Cortex of kidney (tissue), 1 donor: ENCODE measurements at places on chromosomes 1 and 21.

DNA sequence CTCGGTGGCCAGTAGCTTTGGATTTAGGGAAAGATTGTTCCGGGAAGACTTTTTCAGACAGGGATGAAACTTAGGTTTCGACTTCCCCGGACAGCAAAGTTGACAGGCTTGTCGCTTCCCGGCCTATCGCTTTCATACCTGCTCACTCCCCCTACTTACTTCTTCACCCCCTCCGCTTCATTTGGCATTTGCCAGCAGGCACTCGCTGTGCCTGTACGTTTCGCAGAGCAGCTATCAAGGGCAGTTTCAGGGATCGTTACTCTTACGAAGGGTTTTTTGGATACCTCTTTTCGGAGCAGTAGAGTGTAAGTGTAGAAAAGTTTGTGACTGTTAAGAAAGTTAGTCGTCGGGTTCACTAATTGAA is 393 bp downstream of the BLZF1 start:
- DNase-seq = no peak

- DNase-seq = no peak
Measured at GRCh38 chr1:55167224-55167871, 47.8 kb downstream of the USP24 start.

DNA sequence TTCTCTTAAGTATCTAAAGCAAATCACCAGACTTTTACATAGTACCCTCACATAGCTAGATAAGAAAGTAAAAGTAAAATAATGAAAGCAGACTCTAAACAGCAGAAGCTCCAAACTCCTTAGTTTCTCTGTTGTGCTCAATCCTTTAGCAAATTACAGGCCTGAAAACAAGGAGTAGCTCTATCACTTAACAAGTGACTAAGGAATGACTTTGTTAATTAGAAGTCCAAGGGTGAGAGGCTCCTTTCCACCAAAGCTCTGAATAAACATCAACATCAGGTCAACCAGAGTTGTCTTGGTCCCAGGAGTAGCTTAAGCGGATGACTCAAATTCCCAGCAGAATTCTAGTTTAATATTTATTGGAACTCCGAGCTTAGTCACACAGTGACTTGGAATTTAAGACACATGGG is 5.9 kb downstream of the NRIP1 start:
- DNase-seq = no peak

GRCh38 chr21:14124266-14124665 is 86.5 kb downstream of the LIPI start:
- DNase-seq = no peak

DNA sequence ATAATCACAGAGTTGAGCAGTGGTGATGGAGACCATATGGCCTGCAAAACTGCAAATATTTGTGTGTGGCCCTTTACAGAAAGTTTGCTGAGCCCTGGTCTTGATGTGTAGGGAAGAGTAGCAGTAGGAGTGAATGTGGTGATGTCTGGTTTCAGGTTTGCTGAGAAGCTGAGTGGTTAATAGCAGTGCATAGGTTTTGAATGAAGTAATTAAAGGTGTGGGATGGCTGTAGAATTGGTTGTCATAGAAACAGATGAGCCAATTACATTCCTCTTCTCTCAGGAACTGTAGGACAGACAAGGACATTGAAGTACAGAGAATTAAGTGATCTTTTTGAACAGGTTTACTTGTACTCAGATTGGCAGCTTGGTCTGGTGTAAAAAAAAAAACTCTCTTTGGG is 37.4 kb downstream of the PRDM2 start:
- DNase-seq = no peak

- no peak for DNase-seq
Measured at GRCh38 chr1:24125456-24125855, 13.5 kb upstream of the MYOM3 start.

- DNase-seq = no peak
Measured at GRCh38 chr1:31955917-31956736, 18.0 kb upstream of the PTP4A2 start.

DNA sequence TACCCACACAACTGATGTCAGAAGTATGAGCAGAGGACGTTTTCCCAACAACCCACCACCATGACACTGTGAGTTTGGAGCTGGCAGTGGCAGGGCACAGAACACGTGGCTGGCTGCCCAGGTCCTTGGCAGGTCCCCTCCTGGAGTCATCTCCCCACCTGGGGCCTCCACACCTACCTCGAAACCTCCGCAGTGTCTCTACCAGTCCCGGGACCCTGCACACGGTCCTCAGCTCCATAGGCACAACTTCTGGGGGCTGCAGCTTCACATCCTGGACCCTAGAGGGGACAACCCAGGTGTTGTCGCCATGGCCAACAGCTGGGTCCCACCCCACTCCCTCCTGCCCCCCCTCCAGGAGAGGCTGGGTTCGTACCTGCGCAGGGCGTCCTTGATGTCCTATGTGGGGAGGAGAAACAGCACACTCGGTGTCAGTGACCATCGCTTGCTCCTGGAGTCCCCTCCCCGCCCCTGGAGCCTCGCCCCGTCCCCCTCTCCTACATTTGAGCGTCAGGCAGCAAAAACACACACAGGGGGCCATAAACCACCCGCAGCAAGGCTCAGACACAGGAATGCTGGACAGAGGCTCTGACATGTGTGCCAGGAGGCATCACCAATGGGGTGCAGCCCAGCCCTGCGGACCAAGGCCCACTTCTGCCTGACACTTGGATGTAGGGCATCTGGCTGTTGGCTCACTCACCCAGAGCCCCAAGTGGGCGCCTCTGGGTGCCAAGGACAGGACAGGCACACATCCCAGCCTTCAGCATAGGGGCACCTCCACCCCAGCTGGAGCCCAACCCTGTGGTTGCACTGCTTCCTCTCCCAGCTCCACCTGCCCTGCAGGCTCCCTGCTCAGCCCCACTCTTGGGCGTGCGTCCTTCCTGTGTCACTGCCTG is 9.6 kb downstream of the TRIM11 start:
- no peak for DNase-seq

DNA sequence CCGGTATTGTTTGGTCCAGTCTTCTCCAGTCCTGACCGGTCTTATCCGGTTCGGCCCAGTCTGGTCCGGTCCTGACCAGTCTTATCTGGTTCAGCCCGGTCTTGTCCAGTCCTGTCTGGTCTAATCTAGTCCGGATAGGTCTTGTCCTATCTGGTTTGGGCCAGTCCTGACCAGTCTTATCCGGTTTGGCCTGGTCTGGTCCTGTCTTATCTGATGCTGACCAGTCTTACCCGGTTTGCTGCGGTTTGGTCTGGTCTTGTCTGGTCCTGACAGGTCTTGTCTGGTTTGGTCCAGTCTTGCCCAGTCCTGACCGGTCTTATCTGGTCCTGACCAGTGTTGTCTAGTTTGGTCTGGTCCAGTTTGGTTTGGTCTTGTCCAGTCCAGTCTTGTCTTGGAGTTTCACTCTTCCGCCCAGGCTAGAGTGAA is 30.1 kb downstream of the DHX9 start:
- DNase-seq = no peak

- no peak for DNase-seq
Measured at GRCh38 chr1:169572187-169572586, 14.1 kb downstream of the F5 start.

GRCh38 chr1:17632106-17632505 is 92.6 kb downstream of the ARHGEF10L start:
- DNase-seq = no peak

- no peak for DNase-seq
Measured at GRCh38 chr1:183063349-183063748, 40.1 kb downstream of the LAMC1 start.

DNA sequence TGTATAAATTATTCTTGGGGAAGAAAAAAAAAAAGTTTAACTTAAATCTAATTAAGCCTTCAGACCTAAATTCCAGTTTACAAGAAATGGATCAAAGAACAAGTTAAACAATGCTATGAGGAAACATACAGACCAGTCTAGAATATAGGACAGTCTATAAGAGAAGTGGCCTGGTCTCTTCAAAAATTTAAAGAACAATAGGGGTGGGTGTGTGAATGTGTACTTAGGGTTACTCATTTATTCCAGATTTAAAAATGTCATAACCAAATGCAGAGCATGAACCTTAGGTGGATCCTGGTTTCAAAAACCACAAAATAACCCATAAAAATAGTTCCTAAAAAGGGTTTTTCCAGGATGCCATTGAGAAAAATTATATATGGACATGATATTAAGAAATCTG is 21.8 kb upstream of the SYNJ1 start:
- DNase-seq = no peak

DNA sequence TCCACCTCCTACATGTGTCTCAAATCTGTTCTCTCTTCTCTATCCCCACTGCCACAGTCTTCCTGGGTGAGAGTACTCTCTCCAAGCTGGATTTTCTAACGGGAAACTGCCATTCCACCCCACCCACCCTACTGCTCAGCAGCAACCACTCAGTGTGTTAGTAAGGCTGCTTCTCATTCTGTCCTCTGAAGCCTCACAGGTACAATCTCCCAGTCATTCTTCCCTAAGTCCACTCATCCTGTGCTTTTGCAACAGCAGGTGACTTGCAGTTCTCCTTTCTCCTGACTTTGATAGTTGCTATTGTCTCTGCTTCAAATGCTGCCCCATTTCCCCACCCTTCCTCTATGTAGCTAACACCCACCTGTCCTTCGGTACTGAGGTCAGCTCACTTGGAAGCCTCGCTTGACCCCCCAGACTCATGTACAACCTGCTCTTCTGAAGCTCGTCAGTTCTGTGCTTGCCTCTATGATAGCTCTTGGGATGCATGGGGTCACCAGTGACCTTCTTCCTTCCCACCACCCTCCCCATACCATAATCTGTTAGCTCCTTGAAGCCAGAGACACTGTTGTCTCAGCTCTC is 188.9 kb downstream of the RRAGC start:
- no peak for DNase-seq

GRCh38 chr1:8015809-8016165 is 10.3 kb downstream of the ERRFI1 start:
- no peak for DNase-seq

- DNase-seq = no peak
Measured at GRCh38 chr1:233394860-233395717, 67.6 kb downstream of the MAP3K21 start.

DNA sequence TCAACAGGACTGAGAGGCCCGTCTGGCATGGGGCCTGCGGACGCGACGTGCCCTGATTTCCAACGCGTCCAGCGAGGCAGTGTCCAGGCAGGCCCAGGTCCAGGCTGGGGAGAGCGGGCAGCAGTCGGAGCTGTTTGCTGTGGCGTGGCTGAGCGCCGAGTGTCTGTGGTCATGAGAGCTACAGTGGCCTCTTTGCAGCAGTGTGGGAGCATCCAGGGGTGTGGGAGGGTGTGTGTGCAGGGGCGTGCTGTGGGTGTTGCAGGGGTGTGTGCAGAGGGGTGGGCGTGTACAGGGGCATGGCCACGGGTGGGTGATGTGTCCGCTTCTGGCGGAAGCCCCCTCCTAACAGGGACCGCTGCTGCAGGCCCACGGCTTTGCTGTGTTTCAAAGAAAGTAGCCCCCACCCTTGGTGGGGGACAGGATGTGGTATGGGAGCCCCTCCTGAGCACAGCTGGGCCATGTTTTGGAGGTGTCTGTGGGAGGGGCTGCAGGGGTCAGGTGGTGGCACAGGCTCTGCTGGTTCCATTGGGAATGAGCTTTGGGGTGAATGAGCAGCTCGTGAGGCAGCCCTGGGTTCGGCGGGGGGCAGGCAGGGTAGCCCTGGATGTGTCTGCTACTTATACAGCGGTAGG is 17.7 kb downstream of the PLCH2 start:
- DNase-seq = no peak

GRCh38 chr1:65264197-65264929 is 45.0 kb upstream of the DNAJC6 start:
- no peak for DNase-seq

DNA sequence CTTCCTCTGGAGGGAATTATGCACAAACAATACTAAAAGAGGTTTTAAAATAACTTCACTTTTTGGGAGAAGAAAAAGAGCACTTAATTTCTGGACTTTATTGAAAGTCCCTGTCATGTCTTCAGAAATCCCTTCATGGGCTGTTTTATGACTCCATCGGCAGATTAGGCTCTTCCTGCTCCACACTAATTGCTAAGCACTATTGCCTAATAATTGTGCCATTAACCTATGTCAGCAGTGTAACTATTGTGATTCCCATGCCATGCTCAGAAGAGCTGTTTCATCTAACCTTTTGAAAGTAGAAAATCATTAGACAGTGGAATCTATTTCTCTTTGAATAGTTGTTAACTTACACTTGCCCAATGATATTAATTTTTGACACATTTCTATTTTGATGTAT is 489.3 kb upstream of the RUNX1 start:
- no peak for DNase-seq

- DNase-seq = no peak
Measured at GRCh38 chr1:231949277-231950091, 322.9 kb downstream of the DISC1 start.

- DNase-seq = no peak
Measured at GRCh38 chr1:218741852-218742251, 396.7 kb downstream of the TGFB2 start.

DNA sequence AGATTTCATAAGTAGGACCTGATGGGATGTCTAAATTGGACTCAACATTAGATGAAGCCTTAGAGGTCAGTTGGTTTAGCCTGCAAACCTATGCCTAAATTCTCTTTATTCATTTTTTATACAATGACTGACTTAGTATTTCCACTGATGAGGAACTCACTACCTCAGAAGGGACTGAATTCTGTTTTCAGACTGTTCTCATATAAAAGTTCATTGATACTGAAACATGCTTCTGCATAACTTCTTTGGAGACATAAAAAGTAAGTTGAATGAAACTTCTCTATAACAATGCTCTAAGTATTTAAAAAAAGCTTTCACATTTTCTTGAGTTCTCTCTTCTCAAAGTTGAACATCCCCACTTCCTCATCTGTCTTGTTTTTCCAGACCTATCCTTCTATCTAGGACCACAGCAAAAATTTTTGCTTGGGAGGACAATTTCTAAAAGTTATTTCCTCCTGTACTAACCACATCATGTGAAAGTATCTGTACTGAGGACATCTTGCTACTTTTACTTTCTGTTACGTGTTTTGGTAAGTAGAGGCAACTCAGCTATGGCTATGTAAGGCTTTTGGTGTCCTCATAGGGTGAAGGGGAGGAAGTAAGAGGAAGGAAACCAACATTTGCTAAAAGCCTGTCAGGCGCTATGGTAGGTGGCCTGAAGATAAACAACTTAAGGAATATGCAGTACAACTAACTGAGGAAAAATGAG is 64.1 kb downstream of the USP24 start:
- DNase-seq = no peak

DNA sequence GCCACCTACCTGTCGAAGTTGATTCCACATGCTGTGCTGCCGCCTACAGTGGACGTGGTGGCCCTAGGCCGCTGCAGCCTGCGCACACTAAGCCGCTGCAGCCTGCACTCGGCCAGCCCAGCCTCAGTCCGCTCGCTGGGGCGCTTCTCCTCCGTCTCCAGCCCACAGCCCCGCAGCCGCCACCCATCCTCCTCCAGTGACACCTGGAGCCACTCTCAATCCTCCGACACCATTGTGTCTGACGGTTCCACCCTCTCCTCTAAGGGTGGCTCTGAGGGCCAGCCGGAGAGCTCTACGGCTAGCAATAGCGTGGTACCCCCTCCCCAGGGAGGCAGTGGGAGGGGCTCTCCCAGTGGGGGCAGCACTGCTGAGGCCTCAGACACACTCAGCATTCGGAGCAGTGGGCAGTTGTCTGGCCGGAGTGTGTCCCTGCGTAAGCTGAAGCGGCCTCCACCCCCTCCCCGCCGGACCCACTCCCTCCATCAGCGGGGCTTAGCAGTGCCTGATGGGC is 46.9 kb downstream of the YARS1 start:
- no peak for DNase-seq

GRCh38 chr21:45096217-45096616 is 21.8 kb downstream of the ADARB1 start:
- DNase-seq = no peak
